ENCODE measurements at places on chromosomes 4 and X.

DNA sequence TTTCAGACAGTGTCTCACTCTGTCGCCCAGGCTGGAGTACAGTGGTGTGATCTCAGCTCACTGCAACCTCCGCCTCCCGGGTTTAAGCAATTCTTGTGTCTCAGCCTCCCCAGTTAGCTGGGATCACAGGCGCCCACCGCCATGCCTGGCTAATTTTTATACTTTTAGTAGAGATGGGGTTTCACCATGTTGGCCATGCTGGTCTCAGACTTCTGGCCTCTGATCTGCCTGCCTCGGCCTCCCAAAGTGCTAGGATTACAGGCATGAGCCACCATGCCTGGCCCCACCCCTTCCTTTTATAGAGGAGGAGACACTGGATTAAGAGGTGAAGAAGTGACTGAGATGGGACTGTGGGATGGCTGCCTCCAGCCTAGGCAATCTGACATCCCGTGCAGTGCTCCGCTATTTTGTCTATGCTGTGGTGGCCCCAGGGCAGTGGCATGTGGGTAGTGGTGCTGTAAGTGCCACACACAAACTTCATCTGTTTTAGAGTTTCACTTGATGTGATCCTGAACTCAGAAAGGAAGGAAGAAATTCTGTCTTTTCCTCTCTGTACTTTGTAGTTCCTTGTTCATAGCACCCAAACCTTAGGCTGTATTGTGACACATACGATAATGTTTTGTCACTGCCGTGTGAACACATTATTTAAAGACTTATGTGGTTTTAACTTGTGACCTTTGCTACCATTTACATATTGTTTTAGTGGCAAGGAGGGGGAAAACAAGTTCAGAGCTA lies 48.9 kb downstream of the FNIP2 start:
- peaks cover 2% of the 10 kb centered on the region for H3K36me3 ChIP-seq
- no peak for DNase-seq
- peaks cover 41% of the 10 kb centered on the region for H3K4me1 ChIP-seq
- H3K27ac ChIP-seq: no peak overlapping the region
- H3K27me3 ChIP-seq: no peaks in the 10 kb centered on the region
- H3K4me3 ChIP-seq: no peak overlapping the region

- H3K36me3 ChIP-seq: no peaks in the 10 kb centered on the region
- peaks cover 66% of the 10 kb centered on the region for H3K27me3 ChIP-seq
- H3K27ac ChIP-seq: no peak overlapping the region
- H3K4me1 ChIP-seq: peaks cover 26% of the 10 kb centered on the region
These were observed 4.1 kb upstream of the ARX start for GRCh38 chrX:25019707-25020390.

DNA sequence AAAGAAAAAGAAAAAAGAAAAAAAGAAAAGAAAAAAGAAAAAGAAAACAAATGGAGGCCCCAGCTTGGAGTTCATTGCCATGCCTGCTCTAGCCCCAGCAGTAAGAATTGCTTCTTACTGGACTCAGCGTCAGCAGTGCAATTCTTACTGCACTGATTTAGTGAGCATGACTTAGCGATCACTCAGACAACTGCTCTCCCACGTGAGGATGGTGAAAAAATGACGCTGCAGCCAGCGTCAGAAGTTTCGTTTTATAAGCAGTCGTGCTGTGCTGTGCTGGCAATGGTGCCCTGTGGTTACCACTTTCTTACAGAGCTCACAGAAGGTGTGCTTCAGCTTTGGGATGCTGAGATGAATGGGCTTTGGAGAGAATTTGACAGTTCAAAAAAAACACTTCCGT lies 68.3 kb upstream of the DDX3X start:
- no peak overlapping the region for H3K4me3 ChIP-seq
- H3K27me3 ChIP-seq: no peaks in the 10 kb centered on the region
- peak; percentile 82 for DNase-seq
- no peak overlapping the region for H3K27ac ChIP-seq
- no peaks in the 10 kb centered on the region for H3K36me3 ChIP-seq
- H3K4me1 ChIP-seq: peaks cover 8% of the 10 kb centered on the region

DNA sequence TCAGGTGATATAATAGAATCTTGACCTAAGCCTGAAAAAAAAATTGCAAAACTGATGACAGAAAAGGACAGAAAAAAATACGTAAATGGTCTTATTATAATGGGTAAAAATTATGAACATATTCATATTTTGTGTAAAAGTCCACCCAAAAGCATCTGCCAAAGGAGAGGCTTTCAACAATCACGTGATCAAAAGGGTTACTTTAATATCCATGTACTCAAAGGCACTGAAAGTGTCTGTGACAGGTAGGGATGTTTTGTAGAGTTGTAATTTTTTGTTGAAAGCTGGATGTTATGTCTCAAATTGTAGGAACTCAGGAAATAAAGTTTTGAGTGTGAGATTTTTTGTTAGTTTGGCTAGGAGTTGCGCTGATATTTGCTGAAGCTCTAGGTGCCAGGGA lies 144.8 kb upstream of the GALNTL6 start:
- no peak overlapping the region for H3K27ac ChIP-seq
- H3K4me1 ChIP-seq: no peaks in the 10 kb centered on the region
- no peaks in the 10 kb centered on the region for H3K36me3 ChIP-seq
- H3K4me3 ChIP-seq: no peak overlapping the region

DNA sequence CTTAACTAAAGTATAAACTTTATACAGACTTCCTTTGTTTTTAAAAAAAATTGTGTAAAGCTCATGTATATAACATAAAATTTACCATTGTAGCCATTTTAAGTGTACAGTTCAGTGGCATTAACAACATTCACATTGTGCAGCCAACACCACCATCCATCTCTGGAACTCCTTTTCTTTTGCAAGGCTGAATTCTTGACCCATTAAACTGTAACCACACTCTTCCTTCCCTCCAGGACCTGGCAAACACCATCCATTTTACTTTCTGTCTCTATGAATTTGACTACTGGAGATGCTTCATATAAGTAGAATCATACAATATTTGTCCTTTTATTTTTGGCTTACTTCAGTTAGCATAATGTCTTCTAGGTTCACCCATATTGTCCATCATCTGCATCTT lies 104.7 kb downstream of the RASL11B start:
- H3K4me3 ChIP-seq: no peak overlapping the region
- no peak for DNase-seq
- no peaks in the 10 kb centered on the region for H3K27me3 ChIP-seq

GRCh38 chr4:20037745-20038144 lies 214.0 kb upstream of the SLIT2 start:
- H3K4me3 ChIP-seq: no peak overlapping the region
- no peaks in the 10 kb centered on the region for H3K36me3 ChIP-seq
- H3K27ac ChIP-seq: no peak overlapping the region

GRCh38 chr4:144970597-144970996 lies 127.4 kb downstream of the ANAPC10 start:
- no peaks in the 10 kb centered on the region for H3K27me3 ChIP-seq
- no peak overlapping the region for H3K27ac ChIP-seq
- no peak for DNase-seq

DNA sequence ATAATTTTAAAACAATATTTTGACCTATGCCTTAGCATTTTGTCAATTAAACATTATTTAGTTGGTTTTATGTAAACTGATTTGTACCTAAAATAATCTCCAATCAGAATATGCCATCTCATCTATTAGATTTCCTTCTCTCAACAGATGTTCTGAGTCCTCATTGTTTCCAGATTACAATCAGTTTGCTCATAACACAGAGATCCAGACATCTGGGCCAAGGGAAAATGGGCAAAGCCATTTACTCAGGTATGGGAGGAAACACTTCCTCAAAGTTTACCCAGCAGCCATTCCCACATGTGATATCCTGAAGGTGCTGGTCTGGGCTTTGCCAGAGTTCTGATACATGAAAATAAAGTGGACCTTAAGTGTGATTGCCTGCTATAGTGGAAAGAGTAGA lies 217.9 kb upstream of the GPC4 start:
- DNase-seq: no peak
- H3K27ac ChIP-seq: no peak overlapping the region
- H3K4me3 ChIP-seq: no peak overlapping the region
- H3K4me1 ChIP-seq: no peaks in the 10 kb centered on the region
- H3K27me3 ChIP-seq: no peaks in the 10 kb centered on the region
- H3K36me3 ChIP-seq: no peaks in the 10 kb centered on the region

DNA sequence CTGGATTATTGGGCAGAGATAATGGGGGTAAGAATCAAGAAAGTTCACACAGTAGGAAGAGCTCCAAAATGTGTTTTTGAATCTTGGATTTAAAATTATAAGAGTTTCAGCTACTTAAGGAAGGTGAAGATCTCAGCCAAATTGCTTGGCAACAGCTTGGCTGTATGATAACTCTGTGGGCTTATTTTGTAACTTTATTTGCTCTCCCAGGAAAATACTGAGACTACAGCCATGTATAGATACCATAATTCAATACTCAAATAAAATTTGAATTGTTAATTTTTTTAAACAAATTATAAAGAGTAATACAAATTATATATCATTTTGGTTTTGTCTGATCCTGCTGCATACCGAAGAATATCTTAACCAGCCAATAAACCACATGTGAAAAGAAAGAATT lies 129.5 kb upstream of the INPP4B start:
- H3K36me3 ChIP-seq: no peaks in the 10 kb centered on the region
- H3K4me3 ChIP-seq: no peak overlapping the region
- H3K27ac ChIP-seq: no peak overlapping the region
- no peaks in the 10 kb centered on the region for H3K4me1 ChIP-seq

GRCh38 chr4:36213977-36214376 lies 30.3 kb downstream of the ARAP2 start:
- DNase-seq: no peak
- H3K27me3 ChIP-seq: no peaks in the 10 kb centered on the region
- H3K36me3 ChIP-seq: peaks cover 12% of the 10 kb centered on the region

DNA sequence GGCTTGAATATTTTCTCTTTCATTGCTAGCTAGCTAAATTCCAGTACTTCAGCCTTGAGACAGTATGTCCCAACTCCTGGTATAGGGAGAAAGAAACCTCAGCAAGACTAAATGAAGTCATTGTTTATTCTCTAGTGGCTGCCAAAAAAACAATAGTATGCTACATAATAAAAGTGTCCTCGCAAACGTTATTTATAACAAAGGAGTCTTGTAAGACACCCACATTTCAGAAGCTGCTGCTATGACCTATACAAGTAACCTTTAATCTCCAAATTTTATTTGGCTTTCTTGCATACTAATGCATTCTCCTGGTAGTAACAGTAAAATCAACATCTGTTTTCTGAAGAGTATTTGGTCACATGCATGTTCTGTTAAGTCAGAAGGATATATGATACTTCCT lies 28.8 kb downstream of the NEK1 start:
- H3K27me3 ChIP-seq: no peaks in the 10 kb centered on the region
- H3K4me1 ChIP-seq: no peaks in the 10 kb centered on the region
- no peak overlapping the region for H3K27ac ChIP-seq

DNA sequence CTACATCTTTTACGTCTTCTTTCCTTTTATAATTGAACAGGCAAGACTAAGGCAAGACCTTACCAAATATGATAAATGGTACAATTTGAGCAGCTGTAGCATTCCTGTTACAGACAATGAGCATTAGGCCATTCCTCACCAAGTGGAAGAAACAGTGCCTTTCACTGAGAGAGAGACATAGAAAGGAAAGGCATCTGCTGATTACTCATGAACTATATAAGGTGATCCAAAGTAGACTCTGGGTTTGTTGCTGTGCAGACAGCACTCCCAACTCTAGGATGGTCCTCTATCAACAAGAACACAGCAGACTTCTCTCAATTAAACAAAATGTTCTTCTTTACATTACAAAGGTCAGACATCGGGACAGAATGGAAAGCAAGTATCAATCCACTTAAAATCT lies 91.9 kb downstream of the FAM13A start:
- no peak for DNase-seq
- no peaks in the 10 kb centered on the region for H3K36me3 ChIP-seq
- no peak overlapping the region for H3K27ac ChIP-seq
- H3K4me3 ChIP-seq: no peak overlapping the region
- no peaks in the 10 kb centered on the region for H3K27me3 ChIP-seq

- H3K4me3 ChIP-seq: no peak overlapping the region
- H3K27ac ChIP-seq: no peak overlapping the region
- DNase-seq: no peak
- H3K36me3 ChIP-seq: no peaks in the 10 kb centered on the region
These were observed 41.8 kb downstream of the C4orf50 start for GRCh38 chr4:5976431-5976830.

DNA sequence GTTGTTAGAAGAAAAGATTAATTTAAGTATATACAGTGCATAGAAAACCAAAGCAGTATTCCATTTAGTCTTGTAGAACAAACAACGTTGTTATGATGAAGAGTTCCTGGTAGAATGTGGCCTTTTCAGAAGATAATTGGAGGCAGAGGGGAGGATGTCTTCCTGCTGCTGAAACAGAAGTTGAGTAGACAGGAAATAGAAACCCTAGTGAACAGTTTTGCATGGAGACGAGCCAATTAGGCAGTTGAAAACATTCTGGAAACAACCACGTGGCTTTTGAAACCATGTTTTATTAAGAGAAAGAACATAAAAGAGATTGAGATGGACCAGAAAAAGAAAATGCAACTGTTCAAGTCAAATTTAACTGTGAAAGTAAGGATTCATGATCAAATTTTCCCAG lies 325.2 kb downstream of the CAMK2D start:
- no peaks in the 10 kb centered on the region for H3K27me3 ChIP-seq
- H3K4me3 ChIP-seq: no peak overlapping the region
- H3K36me3 ChIP-seq: no peaks in the 10 kb centered on the region
- no peak for DNase-seq

DNA sequence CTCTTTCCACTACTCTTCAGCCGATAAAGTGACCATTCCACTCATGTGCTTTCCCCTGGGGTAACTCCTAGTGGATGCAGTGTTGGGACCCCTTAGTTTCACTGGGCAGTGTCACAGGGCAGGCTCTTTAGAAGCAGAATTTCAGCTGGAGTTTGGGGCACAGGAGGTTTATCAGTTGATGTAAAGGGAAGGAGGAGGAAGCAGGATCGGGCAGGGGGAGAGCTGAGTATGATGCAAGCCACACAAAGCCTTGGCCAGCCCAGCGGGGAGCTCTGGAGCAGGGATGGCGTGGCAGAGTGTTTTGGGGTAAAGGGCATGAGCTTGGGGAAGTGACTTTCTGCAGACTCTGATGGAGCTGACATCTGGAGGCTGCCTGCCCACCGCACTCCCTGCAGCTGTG lies 19.3 kb downstream of the WDR13 start:
- H3K36me3 ChIP-seq: no peaks in the 10 kb centered on the region
- no peak overlapping the region for H3K4me3 ChIP-seq
- no peaks in the 10 kb centered on the region for H3K27me3 ChIP-seq
- peaks cover 2% of the 10 kb centered on the region for H3K4me1 ChIP-seq
- no peak overlapping the region for H3K27ac ChIP-seq
- DNase-seq: no peak

- H3K27ac ChIP-seq: no peak overlapping the region
- H3K27me3 ChIP-seq: peaks cover 16% of the 10 kb centered on the region
- no peak overlapping the region for H3K4me3 ChIP-seq
- H3K36me3 ChIP-seq: no peaks in the 10 kb centered on the region
- no peak for DNase-seq
These were observed 30.1 kb upstream of the SCOC start for GRCh38 chr4:140343303-140343702.

GRCh38 chr4:62018537-62018936 lies 818.4 kb downstream of the ADGRL3 start:
- H3K4me1 ChIP-seq: no peaks in the 10 kb centered on the region
- H3K36me3 ChIP-seq: no peaks in the 10 kb centered on the region
- no peak overlapping the region for H3K27ac ChIP-seq
